NAMALWA (cell line): ENCODE measurements at places on chromosomes 2 and 18.
A peak's percentile ranks its signal among the peaks of the same experiment; 100 is the strongest.

- no peak for DNase-seq
These were observed 14.8 kb upstream of the BCL2L11 start for GRCh38 chr2:111105926-111106325.

GRCh38 chr2:126644630-126645191 lies 11.2 kb upstream of the GYPC start:
- peak; percentile 19 for DNase-seq

GRCh38 chr2:121505005-121505404 lies 25.7 kb upstream of the RNU4ATAC start:
- DNase-seq = no peak

GRCh38 chr2:169513926-169514325 lies 4.4 kb downstream of the KLHL41 start:
- no peak for DNase-seq

- DNase-seq = no peak
These were observed 389.0 kb upstream of the ETAA1 start for GRCh38 chr2:67008155-67008554.

- DNase-seq = no peak
These were observed 2.7 kb upstream of the HNMT start for GRCh38 chr2:137961602-137962001.
